ENCODE measurements at places on chromosomes 2 and 18.

- no peak for DNase-seq
Observed at GRCh38 chr2:181129364-181130056, 149.1 kb downstream of the UBE2E3 start.

GRCh38 chr18:30192216-30192615 is 850.3 kb downstream of the DSC3 start:
- DNase-seq, result no peak

- DNase-seq, result no peak
Observed at GRCh38 chr2:160590664-160591063, 97.1 kb upstream of the RBMS1 start.

- DNase-seq, result no peak
Observed at GRCh38 chr2:120607506-120607905, 128.2 kb upstream of the GLI2 start.

- no peak for DNase-seq
Observed at GRCh38 chr18:78971511-78972245, 7.9 kb upstream of the SALL3 start.

Data from activated CD4-positive, alpha-beta T cell treated with anti-CD3 and anti-CD28 coated beads for 1 hour (primary cell).